NCI-H226 (cell line): ENCODE measurements at places on chromosomes 2 and 18.

- no peak for DNase-seq
Measured at GRCh38 chr2:24825883-24826772, 32.9 kb downstream of the CENPO start.

DNA sequence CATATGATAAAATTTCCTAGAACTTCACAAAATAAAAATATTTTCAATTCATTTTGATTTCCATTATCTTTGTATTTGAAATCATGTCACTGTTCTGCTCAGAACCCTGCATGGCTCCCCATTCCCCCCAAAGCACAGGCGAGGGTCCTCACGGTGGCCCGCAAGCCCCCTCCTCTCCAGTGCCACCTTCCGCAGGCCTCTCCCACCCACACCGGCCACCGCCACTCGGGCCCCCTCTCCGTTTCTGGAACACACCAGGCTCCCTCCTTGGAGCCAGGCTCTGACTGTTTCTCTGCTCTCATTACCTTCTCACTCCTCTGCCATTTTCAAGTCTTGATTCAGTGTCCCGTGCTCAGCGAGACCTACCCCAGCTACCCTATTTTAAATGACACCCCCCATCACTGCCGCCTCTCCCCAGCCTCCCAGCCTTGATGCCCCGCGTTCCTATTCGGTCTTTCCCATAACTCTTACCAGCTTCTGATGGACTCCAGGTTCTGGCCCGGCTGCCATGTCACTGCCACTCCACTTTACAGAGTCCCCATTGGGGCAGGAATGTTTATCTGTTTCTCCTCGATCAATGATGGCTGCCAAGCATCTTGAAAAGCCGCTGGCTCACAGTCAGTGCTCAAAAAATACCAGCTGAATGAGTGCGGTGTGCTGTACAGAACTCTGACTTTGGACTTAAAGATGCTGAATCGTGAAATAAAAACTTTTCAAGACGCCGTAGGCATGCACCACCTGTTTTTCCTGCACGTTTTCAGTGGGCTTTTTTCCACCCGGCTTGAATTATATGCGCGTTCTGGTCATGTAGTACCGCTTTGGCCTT is 201.0 kb downstream of the GBX2 start:
- no peak for DNase-seq

DNA sequence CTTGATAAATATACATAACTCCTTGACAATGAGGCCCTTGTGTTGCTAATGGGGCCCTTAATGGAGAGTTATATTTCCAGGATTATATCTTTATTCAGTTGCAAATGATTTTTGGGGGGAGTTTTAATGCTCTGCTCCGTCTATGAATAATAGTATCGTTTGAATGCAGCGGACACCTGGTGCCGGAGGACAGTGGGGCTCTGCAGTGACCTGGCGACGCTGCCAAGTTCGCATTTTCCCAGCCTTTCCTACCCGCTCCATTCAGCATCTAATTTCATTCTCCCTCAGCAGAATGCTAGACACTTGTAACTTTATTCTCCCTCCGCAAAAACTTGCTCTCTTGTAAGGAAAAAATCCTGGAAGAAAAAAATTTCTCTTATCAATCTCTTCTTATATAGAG is 257.6 kb upstream of the SALL3 start:
- DNase-seq, result no peak

DNA sequence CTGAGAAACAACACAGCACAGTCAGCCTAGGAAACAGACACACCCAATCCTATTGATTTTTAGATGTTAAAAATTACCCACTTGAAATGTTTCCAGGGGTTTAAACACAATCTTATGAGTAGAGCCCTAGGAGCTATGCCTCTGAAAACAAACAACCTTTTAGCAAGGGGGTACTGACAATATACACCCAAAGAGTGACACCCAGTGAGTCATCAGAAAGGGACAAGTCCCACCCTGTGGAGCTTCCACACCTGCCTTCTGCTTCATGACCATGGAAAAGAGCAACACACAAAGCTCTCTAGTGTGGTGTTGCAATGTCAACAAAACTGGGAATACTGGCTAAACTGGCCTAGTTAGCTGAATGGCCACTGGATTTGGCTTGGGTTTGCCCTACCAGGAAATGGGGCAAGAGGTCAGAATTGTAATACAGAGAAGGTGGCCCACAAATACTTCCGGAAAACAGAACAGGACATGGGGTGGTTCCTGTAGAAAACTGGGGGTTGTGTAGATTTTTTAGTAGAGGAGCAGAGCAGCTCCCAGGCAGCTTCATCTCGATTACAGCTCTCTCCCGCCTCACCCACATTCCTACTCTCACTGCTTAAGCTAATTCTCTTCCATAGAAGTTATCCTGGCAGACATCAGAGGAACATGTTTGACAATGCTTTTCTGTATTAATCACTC is 98.2 kb downstream of the GAREM1 start:
- no peak for DNase-seq

GRCh38 chr2:236960531-236960930 is 125.2 kb upstream of the COPS8 start:
- no peak for DNase-seq

DNA sequence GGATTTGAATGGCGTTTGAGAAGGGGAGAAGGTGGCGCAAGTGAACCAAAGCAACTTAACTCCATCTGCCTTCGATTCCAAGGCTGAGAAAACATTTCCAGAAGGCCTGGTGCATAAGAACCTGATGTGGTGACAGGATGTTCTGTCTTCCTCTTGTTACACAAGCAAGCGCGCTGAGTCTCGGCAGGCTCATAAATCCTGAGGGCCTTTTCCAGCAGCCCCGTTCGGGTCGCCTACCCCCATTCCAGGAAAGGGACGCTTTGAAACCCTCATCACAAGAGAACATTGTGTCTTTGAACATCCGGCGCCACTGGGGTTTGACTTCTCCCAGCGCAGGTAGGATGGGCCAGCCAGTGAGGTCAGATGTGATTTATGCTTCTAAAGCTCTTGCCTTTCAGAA is 403.5 kb downstream of the SETBP1 start:
- no peak for DNase-seq

- DNase-seq, result no peak
Measured at GRCh38 chr18:35415511-35416073, 38.5 kb upstream of the ZNF396 start.

- no peak for DNase-seq
Measured at GRCh38 chr2:121816797-121817196, 61.3 kb downstream of the TSN start.

GRCh38 chr2:164644036-164644700 is 22.9 kb upstream of the GRB14 start:
- DNase-seq, result no peak

GRCh38 chr2:240620859-240621258 is 4.4 kb upstream of the GPR35 start:
- DNase-seq, result no peak
